Activated CD4-positive, alpha-beta T cell treated with anti-CD3 and anti-CD28 coated beads for 48 hours (primary cell): ENCODE measurements at places on chromosomes 3 and 15.

GRCh38 chr15:77685082-77685815 lies 52.5 kb upstream of the LINGO1 start:
- no peak for DNase-seq

DNA sequence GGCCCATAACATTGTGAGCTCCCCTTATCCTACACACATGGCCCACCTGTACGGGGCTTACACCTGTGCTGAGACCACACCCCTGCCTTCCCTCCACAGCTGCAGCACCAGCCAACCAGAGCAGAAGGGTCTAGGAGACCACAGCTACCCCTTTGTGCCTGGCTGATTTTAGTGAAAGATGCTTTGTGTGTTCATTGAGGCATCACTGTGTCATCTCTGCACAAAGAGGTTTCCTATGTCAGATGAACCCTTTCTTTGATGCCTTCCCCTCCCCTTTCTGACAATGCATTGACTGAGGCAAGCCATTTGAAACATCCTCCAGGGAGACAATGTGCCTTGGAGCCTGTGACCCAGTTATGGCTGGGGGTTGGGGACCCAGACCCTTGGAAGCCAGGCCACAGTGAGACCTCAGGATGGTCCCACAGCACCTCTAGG lies 54.9 kb upstream of the SLC7A14 start:
- DNase-seq: no peak

GRCh38 chr3:39332525-39332924 lies 3.0 kb downstream of the CCR8 start:
- no peak for DNase-seq

- DNase-seq: no peak
These were observed 34.3 kb upstream of the PIK3CA start for GRCh38 chr3:179113903-179114302.

DNA sequence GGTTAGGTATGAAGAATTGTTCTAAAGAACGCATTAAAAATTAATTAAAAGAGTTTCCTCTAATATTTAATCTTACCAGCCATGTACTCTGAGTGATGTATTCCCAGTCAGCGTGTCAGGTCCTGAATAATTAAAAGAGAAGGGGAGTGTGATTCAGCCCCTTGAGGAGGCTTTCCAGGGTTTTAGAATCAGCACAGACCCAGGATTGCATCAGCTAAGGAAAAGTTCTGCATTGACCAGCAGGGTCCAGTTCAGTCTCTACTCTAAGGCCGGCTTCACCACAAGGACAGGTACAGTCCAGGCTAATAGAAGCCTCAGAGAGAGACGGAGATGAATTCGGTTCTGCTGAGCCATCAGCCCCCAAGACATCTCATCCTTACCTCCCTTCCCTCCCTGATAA lies 499.5 kb upstream of the PROK2 start:
- DNase-seq: no peak

- no peak for DNase-seq
These were observed 46.8 kb downstream of the ST6GAL1 start for GRCh38 chr3:186976837-186977750.

- DNase-seq: no peak
These were observed 292.2 kb downstream of the NEK10 start for GRCh38 chr3:27076815-27077630.

GRCh38 chr15:58698887-58699641 lies 50.4 kb downstream of the ADAM10 start:
- DNase-seq: no peak

- no peak for DNase-seq
These were observed 109.7 kb downstream of the LRRK1 start for GRCh38 chr15:101028772-101029438.

DNA sequence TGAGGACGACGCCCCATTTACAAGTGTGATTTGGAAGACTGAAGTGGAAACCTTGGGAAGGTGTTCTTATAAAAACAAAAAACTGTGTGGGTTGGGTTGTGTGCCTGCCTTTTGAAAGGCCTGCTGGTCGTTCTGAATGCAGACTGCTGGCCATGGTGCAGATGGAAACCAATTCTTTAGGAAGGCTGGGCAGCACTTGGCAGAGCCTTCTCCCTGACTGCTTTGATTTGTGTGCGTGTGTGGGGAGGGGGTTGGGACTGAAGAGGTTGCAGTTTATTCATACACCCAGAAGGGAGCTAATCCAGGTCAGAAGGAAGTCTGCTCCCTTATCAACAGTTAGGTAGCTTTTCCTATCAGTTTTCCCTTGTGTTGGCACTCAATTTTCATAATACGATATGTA lies 288.7 kb downstream of the SOX2 start:
- DNase-seq: no peak

DNA sequence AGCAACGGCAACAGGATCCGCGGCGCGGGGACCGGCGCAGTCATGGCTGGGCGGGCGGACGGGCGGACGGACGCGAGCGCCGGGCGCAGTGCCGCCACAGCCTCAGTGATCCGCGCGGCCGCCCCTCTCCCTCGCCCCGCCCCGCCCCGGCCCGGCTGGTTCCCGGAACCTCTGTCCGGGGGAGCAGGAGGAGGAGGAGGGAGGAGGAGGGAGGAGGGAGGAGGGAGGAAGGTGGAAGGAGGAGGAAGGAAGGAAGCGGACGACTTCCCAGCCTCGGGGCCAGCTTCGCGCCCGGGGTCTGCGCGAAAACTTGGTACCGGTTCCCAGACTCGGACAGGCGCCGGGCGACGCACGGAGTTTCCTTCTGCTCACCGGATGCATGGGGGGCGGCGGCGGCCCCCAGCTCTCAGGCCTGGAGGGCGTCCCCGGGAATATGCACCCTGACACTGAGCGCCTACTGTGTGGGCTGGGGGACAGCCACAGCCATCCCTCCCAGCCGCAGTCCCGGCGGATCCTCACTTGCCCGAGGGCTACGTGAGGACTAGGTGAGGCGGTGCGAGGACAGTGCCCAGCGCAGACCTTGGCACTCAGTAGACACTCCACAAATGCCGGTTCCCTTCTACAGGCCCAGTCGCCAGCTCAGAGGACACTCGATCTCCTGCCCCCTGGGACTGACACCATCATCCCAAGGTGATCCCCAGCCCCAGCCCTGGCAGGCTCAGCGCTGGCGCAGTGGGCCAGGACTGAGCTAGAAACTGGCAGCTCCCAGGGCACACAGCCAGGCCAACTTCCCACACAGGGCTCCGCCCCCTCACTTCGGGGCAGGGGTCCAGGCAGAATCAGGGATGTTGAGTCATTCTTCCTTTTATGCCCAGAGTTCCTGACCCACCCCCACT lies at the start of gene SHISA5:
SHISA5 (minus strand) TSS at position 124 of the 896 bp plus-strand sequence; CDS start at position 44, 80 bp downstream.
- DNase-seq: peak; percentile 68

DNA sequence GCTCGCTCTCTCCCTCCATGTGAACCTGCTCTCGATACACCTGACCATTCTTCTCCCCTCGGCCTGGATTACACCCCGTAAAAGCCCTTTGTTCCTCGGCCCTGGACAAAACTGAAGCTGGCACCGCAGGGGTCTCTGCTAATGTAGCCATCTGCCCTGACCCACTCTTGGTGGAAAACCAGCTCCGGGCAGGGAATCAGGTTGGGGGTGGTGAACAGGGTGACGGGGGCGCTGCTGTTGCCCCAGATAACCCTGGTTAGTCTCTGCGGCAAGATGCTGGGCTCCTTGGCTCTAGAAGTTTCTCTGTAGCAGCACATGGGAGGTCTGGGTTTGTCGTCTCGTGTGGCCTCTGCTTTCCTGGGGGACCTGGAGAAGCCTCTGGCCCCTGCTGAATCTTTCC lies 86.4 kb downstream of the WNT7A start:
- DNase-seq: no peak

GRCh38 chr3:4827767-4828166 lies 151.5 kb upstream of the BHLHE40 start:
- no peak for DNase-seq

DNA sequence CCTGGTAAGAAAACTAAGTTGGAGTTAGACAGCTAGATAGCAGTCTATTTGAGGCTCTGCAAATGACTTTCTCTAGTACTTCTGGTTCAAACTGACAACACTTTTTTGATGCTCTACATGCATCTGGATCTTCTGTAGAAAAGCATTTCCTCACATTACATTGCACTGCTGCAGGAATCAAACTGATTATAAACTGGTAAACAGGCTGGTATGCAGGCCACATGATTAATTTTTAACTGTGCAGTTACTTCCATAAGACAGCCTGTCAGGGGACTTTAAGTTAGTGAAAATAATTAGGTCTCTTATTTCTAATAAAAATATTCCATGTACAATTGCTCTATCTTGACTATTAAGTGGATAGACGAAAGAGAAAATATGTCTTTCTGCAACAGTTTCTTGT lies 550.0 kb upstream of the ALCAM start:
- no peak for DNase-seq

DNA sequence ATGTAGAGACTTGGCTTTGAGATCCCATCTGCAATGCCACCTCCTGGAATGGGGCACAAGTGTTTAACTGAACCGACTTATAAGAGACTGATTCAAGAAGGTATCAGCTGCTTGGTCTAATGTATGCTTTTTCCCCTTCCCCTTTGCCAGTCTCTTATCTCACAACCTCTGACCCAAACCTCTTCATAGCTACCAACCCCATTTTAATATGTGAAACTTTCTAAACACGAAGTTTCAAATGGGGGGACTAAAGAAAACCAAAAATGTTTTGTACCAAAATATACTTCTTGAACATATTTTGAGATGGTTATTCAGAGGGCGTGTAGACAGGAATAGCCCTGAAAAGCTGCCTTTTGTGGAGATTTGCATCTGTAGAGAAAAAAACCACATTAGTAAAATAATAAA lies 73.1 kb downstream of the OXSM start:
- DNase-seq: no peak

DNA sequence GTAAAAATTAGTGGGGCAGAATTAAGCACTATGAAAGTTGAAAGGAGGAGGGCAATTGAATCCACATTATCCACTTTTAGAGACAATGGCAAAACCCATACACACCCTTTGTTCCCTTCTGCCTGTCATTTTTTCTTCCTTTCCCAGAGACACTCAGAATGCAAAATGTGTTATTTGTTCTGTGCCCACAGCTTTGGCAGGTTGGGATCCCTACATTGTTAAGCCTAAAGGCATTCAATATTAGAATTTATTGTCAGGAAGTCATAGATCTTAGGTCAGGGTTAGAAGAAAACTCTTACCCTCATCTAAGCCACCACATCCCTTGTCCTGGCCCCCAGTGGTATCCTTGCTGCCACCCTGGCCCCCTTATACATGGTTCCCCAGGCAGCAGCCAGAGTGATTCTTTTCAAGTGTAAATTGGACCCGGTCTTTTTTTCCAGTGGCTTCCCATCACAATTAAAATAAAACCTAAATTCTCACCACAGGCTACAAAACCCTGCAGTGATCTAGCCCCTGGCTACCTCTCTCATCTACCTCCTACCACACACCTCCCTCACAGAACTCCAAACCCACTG lies 470.1 kb upstream of the ATP11B start:
- no peak for DNase-seq

DNA sequence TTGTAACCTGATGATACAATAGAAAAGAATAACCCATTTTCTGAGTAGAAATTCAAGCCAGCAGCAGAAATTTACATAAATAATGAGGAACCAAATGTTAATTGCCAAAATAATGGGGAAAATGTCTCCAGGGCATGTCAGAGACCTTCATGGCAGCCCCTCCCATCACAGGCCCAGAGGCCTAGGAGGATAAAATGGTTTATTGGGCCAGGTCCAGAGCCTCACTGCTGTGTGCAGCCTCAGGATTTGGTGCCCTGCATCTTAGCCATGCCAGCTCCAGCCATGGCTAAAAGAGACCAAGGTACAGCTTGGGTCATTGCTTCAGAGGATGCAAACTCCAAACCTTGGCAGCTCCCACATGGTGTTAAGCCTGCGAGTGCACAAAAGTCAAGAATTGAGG lies 352.1 kb upstream of the MEIS2 start:
- no peak for DNase-seq

DNA sequence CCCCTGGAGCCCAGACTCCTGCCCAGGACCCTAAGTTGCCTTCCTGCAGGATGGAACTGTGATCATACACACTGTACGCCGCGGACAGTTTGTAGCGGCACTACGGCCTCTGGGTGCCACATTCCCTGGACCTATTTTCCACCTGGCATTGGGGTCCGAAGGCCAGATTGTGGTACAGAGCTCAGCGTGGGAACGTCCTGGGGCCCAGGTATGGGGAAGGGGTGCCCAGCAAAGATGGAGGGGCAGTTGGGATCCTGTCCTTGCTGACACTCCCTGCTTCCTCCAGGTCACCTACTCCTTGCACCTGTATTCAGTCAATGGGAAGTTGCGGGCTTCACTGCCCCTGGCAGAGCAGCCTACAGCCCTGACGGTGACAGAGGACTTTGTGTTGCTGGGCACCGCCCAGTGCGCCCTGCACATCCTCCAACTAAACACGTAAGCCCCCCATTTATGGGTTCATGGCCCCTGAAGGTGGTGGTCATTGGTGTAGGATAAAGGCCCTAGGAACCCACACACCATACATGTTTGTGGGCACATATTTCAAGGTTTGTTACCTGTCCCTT lies 28.8 kb downstream of the NBEAL2 start:
- DNase-seq: no peak

DNA sequence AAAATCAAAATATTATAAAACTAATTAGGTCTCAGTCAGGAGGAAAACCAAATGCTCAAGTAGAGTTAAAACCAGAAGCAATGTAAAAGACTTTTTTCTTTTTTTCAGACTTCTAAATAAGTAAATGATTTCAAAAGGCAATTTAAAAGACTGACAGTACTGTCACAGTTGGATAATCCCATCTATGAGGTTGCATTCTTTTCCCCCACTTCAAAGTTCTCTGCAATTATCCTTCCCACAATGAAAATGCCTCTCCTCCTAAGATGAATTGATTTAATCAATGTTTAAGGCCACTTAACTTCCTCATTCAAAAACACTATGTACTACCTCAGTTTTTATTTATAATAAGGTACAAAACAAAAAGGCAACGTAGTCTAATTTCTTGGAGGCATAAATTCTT lies 8.1 kb downstream of the MRPL3 start:
- DNase-seq: no peak

DNA sequence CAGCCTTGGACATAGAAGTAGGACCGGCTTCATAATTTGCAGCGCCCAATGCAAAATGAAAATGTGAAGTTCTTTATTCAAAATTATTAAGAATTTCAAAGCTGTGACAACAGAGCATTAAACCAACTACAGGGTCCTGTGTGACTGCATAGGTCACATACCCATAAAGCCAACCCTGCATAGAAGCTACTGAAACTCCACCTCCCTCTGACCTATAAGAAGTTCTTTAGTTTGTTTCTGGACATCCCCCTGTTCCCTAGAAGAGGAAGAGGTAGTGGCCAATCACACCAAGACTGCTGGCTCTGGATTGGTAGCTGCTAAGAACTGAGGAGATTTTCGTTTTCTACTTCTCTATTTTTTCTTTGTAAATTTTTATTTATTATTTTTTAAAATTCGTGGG lies 9.0 kb upstream of the SELENOT start:
- no peak for DNase-seq

- no peak for DNase-seq
These were observed 10.4 kb downstream of the GOLM2 start for GRCh38 chr15:44298878-44299277.

GRCh38 chr15:69164807-69165636 lies 4.6 kb downstream of the GLCE start:
- no peak for DNase-seq

DNA sequence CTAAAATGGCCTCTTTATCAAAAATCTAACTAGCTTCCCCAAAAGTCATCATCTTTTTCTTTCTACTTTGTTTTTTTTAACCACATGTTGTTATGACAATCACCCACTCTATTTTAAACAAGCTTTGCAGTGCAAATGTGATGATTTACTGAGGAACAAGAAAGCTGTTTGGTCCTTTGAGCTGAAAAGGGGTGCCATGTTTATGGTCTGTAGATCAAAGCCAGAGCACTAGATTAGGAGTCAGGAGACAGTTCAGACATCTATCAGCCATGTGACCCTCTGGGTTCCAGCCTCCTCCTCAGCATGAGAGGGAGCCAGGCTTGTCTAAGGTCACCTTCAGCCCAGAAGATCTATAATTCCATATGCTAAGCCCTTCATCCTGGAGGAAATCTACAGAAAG lies 65.9 kb downstream of the RPL22L1 start:
- DNase-seq: no peak
